ENCODE measurements at places on chromosomes 3 and 15. TPM values are rescaled to one million over a fixed set of nuclear protein-coding genes. Genes with fewer than 3 reads are reported as not detected.

The ADAMTS7 gene
- polyA plus RNA-seq, result 1.3 TPM

- DNase-seq, result no peak
Observed at GRCh38 chr3:55158345-55158744, 230.5 kb upstream of the LRTM1 start.

- no peak for DNase-seq
Observed at GRCh38 chr3:71022551-71023335, 560.8 kb downstream of the FOXP1 start.

DNA sequence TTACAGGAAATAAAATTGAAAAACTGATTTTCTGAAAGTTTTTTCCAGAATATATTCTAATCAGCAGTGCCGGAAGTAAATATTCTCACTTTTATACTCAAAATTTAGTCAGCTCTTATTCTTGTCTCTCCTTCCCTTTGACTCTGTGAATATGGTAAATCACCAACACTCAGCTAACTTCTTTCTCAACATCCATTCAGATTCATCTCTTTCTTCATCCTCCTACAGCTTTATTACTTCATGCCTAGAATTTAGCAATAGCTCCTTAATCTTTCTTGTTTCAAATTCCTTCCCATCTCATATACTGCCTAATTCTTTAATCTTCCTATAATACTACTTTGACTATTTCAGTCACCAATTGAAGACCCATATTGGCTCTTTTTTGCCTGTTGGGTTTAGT is 67.9 kb downstream of the FGF7 start:
- no peak for DNase-seq

GRCh38 chr3:54578417-54578816 is 349.4 kb downstream of the LRTM1 start:
- no peak for DNase-seq

- DNase-seq, result no peak
Observed at GRCh38 chr3:45773714-45774449, 22.5 kb downstream of the SLC6A20 start.
